Kidney epithelial cell (primary cell): ENCODE measurements at places on chromosomes 4 and X. TPM values are rescaled to one million over a fixed set of nuclear protein-coding genes. Genes with fewer than 3 reads are reported as not detected.

GRCh38 chrX:68754406-68754805 is 74.4 kb upstream of the EFNB1 start:
- no peak for DNase-seq

GRCh38 chrX:39591099-39591498 is 506.7 kb downstream of the BCOR start:
- DNase-seq, result no peak

- peak; percentile 69 for DNase-seq
Observed at GRCh38 chr4:152304220-152304619, 231.7 kb downstream of the FBXW7 start.

DNA sequence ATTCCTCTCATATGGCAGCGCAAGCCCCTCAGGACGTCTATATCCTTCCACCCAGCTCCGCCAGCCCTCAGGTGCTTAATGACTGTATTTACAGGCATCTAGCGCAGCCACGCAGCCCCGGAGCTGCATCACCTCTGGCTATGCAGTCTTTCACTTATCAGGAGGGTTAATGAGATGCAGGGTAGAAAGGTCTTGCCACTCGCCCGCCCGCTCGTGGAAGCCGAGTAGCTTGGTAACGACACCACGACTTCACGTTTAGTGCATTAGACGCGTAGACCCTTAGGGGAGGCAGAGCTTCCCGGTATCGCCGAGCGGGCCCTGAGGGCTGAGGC is 1.5 kb upstream of the SLC16A2 start:
- DNase-seq, result no peak

- no peak for DNase-seq
Observed at GRCh38 chrX:74514384-74514783, 93.1 kb downstream of the SLC16A2 start.

DNA sequence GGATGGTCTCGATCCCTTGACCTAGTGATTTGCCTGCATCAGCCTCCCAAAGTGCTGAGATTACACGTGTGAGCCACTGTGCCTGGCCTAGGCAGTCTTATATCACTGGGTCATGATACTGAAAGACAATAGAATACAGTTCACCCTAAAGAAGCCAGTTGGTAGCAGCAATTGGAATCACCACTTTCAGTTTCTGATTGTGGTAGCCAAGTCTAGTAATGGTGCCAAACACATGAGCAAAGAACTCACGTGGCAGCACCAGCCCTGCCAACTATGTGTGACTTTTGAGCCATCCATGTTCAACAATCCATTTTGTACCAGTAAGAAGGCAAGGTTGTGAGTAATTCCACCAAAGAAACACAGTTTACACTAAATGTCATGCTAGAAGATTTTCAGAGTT is 548.4 kb downstream of the KLHL13 start:
- DNase-seq, result no peak

DNA sequence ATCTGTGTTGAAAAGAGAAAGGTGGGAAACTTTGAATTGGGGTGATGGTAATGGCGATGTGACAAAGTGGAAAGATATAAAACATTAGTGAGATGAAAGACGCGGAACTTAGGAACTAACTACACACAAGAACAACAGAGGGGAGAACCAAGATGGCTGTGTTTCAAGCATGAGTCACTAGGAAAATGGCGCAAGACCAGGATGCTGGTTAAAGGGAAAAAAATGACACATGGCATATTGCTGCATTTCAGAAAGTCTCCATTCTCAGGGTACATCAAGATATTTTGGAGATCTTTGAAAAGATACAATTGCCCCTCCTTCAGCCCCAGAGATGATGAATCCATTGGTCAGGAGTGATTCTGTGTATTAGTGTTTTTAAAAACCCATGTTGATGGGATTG is 164.4 kb downstream of the FBXO8 start:
- DNase-seq, result no peak

DNA sequence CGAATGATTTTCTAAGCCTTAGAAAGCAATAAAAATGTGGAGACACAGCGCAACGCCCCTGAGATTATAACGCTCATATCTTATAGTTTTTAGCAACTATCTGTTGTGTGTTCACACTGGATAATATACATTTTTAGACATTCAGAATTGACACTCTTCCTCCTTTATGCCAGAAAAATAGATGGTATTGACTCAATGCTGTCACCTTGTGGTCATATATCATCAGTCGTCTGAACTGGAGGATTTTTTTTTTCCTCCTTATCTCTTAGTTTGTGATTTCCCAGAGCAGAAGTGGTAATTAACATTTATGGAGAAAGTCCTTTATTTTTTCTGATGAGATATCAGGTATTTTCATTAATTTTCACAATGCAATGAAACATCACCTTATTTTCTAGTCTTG is 759.6 kb downstream of the RAB28 start:
- no peak for DNase-seq

DNA sequence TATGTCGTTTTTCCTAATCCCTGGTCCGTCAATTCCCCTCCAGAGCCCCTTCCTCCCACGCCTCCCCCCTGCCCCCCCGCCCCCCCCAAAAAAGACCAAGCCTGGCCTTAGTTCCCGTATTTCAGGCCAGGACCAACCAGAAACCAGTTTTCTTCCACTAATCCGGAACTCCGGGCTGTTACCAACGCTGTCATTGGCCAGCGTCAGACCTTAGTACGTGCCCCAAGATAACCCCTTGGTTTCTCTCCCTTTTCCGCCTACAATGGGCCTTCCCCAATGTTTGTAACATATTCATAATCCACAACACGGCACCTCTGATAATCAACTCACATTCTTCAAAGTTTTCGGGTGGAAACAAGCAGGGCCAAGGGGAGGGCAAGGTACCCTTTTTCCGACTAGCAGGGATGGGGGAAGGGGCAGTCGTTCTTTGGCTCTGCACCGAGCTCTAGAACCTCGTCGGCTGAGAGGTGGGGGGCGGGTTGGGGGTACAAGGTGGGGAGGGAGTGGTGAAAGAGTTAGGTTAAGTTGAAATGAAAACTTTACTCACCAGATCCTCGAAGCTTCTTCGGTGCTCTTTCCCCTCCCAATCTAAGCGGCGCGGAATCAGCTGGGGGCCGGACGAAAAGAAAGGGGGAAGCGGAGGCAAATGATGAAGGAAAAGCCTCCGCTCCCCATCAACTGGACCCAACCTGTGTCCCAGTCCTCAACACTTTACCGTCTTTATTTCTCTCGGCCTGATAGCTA is 1.5 kb downstream of the BRWD3 start:
- no peak for DNase-seq

GRCh38 chr4:169811476-169811875 is 53.7 kb upstream of the HPF1 start:
- DNase-seq, result no peak

DNA sequence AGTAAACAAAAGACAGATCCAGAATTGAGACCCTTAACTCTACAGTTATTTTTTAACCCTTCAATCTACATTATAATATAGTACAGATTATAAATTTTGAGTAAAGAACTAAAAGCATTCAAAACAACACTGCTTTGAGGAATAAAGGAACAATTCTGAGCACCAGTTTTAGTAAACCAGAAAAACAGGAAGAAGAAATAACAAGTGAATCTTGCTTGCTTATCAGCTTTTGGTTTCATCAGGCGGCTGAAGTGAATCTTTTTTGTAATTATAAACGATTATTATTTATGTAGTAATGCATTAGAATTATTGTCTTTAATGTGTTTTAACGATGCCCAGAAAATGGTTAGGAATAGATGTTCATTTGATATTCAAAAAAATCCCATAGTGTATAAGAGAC is 305.4 kb downstream of the ARAP2 start:
- DNase-seq, result no peak

DNA sequence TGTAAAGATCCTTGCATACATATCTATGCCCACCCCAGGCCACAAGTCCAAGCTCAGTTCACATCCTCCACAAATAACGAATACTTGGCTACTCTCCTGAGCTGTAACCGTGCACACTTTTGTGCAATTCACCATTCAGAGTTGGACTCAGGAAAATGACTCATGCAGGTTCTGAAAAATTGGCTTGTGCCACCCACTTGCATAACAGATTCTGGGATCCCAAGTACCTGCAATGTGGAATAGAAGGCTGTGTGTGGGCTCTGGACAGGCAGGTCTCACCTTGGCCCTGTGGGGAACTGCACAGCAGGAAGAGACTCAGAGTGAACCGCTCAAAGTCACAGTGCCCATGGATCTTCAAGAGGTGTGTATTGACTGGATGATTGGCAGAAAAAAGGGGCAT is 502.7 kb downstream of the PACRGL start:
- no peak for DNase-seq

DNA sequence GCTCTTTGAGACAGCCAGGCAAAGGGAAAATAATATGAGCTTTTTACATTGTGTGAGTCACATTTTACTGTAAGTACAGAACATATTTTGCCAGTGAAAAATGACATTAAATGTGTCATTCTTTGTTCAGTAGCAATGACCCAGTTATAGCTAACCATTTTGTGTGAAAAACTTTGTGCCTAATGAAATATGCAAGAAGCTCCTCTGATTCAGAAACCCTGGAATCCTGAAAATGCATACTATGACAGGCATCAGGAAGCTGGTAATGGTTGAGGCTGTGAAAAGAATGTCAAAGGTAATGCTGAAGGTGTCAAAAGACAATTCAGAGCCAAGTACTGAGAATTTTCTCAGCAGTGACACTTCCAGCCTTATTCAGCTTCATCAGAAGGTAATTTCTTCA is 549.5 kb upstream of the SMIM31 start:
- DNase-seq, result peak; percentile 85

- DNase-seq, result no peak
Observed at GRCh38 chr4:87114245-87115062, 106.0 kb downstream of the KLHL8 start.

DNA sequence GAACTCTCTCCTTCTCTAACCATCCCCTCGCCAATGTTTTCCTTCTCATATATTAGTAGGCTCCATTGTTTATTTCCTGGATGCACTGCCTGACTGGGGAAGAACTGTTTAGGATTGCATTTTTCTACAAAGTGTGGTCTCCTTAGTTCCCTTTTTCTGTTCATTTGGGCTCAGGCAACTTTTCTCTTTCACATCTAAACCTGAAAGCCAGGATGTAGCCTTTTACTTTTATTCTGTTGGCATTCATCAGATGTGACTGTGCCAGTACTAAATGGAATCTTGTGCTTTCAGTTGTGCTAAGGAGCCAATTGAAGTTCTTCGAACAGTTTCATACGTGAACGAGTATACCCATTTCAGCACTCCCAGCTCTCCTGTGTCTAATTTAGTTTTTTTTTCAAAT is 59.8 kb downstream of the DDIT4L start:
- no peak for DNase-seq

DNA sequence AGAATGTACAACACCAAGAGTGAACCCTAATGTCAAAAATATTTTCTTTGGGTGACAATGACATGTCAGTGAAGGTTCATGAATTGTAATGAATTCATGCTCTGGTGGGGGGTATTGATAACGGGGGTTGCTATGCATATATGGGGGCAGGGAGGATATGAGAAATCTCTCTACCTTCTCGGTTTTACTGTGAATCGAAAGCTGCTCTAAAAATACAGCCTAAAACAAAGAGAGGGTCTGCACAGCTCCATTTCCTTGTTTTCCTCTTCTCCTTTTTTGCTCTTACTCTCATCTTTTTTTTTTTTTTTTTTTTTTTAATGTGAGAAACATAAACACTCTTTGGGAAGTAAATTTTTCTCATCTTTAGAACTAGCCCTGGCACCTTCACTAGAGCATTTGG is 85.8 kb downstream of the DCTD start:
- no peak for DNase-seq

GRCh38 chrX:40855932-40856515 is 120.7 kb upstream of the MED14 start:
- DNase-seq, result no peak

GRCh38 chr4:104470770-104471169 is 23.9 kb downstream of the CXXC4 start:
- no peak for DNase-seq

DNA sequence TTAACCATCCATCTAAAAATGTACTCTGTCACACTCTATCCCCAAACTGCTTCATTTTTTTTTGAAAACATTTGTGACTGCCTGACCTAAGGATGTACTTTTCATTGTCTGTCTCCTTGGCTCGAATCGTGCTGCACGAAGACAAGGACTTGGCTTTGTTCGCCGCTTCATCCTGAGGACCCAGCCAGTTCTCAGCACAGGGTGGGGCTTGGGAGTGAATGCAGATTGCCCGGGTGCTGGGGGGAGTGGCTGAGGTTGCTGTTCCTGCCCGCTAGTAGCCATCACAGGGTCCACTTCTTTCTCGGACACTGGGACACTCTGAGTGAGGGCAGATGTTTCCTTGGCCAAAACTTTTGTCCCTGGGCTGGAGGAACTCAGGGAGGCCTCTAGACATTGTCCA is 70.1 kb upstream of the CLCN4 start:
- no peak for DNase-seq

GRCh38 chr4:65508168-65508567 is 162.1 kb downstream of the EPHA5 start:
- DNase-seq, result peak; percentile 85

GRCh38 chrX:106281383-106281782 is 113.3 kb downstream of the PWWP3B start:
- DNase-seq, result no peak

DNA sequence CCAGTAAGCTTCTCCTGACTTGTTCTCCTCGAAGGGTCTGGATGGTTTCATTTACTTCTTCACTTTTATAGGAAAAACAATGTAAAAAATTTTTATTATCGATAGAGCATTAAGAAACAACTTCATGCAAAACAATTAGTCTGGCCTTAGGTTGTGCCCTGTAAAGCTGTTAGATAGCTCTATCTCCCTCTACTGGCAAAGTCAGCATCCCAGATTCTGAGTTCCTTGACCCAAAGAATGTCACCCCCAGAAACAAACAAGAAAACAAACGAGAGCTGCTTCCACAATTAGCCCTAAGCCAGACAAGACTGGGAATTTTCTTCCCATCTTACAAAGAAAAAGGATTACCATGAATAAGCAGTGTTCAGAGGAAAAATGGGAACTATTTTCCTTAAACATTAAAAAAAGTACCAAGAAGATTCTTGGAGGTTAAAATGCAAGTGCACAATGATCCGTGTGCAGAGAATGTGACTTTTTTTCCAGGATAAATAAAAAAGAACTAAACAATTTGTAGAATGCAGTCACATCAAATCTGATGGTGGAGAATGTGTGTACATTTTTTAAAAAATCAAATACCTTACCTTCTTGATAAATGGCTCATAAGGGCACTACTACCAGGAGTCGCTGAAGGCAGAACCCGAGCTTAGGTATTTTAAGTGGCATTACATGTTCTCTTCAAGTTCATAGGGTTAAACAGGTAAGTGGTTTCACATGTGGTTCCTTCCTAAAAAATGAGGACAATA is 293.2 kb downstream of the FBXO8 start:
- no peak for DNase-seq

GRCh38 chr4:31307029-31307428 is 586.9 kb downstream of the PCDH7 start:
- no peak for DNase-seq

CTAG2 gene
- not detected in 2 replicates for total RNA-seq

PCDH18 gene
- 0.41 and 1.2 TPM in 2 replicates for total RNA-seq

RBMXL3 gene
- total RNA-seq, result not detected in 2 replicates

KLB gene
- total RNA-seq, result 0.07 and 0.21 TPM in 2 replicates

IL1RAPL1 gene
- 0.07 TPM in 1 of 2 replicates, not detected in the other for total RNA-seq

BEX5 gene
- 4.2 and 7.2 TPM in 2 replicates for total RNA-seq

IL3RA gene
- 1.2 and 9.7 TPM in 2 replicates for total RNA-seq

NPY2R gene
- not detected in 2 replicates for total RNA-seq

MAGEA8 gene
- total RNA-seq, result not detected in 2 replicates

AKAP14 gene
- total RNA-seq, result not detected in 2 replicates

ETNPPL gene
- total RNA-seq, result 0.04 TPM in 1 of 2 replicates, not detected in the other

FRMPD4 gene
- 0.08 TPM in 1 of 2 replicates, not detected in the other for total RNA-seq

ATP1B4 gene
- total RNA-seq, result not detected in 2 replicates

HEPH gene
- 8.1 TPM in 2 replicates for total RNA-seq

CT45A5 gene
- not detected in 2 replicates for total RNA-seq
